ENCODE measurements at places on chromosomes 6 and 20.

- DNase-seq, result no peak
Measured at GRCh38 chr6:35071347-35071994, 69.7 kb downstream of the TCP11 start.

DNA sequence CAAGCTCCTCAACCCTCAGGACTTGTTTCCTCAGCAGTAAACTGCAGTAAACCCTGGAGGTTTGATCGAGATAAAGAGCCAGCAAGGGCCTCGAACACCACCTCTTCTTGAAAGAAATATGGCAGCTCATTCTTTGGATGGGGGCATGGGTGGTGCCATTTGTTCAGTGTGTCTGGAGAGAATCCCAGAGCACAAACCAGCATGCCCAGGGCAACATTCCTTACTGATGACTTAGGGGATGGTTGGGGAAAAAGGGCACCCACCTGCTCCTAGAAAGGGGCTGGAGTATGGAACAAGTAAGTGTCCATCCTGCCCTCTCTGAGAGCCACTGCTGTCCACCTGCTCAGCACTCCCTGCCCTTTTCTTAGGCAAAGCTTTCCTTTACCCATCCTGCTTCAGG, 31.3 kb upstream of the ZFAND3 start:
- no peak for DNase-seq

GRCh38 chr20:23683807-23684206, 5.0 kb downstream of the CST4 start:
- DNase-seq, result no peak

DNA sequence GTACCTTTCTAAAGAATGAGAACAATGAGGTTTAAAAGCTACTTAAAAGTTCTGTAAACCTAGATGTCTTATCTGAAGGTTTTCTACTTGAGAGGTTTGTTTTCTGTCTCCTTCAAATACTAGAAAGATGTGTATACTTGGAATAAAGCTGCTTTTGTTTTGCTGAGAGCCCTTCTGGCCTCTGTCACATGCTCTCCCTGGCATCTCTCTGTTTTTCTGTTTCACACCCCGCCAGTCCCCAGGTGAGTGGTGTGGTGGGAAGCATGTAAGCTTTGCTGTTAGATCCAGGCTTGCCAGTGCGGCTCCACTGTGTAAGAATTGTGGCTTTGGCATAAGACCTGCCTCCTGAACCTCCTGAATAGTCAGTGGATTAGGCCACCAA, 56.8 kb downstream of the SNX9 start:
- DNase-seq, result no peak

DNA sequence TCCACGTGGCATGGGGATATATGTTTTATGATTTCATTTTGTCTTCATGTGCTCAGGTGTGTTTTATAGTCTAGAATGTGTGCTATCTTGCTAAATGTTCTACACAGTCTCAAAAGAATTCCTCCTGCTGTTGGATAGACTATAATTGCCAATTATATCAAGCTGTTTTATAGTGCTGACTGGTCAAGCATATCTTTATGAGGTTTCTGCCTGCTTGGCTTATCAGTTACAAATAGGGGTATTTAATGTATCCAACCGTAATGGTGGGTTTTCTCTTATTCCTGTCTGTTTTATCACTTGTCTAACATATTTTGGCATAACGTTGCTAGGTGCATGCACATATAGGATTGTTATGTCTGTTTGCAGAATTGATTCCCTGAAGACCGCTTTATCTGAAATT, 201.3 kb downstream of the EYS start:
- no peak for DNase-seq

- DNase-seq, result no peak
Measured at GRCh38 chr6:73766040-73766439, 70.0 kb downstream of the CD109 start.

DNA sequence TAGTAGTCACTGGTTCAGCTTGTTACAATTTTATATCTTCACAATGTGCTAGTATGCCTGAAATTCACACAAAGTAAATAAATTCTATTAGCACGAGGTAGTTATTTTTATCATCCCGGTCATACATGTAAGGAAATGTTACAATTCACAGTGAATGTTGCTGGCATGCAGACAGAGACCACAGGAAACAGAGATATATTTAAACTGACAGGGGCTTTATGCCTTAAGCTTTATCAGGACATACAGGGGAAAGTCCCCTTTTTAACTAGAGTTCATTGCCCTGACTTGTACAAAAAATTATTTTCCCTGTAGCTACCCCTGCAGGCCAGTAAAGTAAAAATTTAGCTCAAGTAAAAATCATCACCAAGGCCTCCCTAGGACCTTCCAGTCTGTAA, 712.0 kb upstream of the NRSN1 start:
- no peak for DNase-seq
